ENCODE measurements at places on chromosomes 4 and X.

GRCh38 chr4:178081896-178082295 lies 639.7 kb upstream of the AGA start:
- DNase-seq = no peak

DNA sequence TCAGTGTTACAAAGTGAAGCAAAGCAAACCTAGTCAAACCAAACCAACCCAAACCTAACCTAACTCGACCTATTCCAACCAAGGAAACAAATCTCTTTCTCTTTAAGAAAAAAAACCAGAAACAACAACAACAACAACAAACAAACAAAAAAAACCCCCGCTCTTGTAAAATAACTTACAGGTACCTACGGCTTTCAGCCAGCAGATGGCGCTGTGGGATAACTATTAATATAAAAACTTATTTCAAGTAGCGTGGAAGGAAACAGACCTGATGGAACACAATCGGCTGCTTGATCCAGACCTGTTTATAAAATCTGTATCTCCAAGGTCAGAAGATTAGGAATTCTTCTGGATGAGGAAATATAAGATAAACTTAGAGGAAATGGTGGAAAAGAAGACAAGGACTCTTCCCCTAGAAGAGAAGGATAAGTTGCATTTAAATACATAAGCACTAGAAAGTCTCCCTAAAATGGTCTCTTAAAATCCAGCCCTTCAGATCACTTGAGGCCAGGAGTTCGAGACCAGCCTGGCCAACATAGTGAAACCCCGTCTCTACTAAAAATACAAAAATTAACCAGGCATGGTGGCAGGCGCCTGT lies 34.4 kb upstream of the CDKL5 start:
- peak; percentile 77 for DNase-seq

DNA sequence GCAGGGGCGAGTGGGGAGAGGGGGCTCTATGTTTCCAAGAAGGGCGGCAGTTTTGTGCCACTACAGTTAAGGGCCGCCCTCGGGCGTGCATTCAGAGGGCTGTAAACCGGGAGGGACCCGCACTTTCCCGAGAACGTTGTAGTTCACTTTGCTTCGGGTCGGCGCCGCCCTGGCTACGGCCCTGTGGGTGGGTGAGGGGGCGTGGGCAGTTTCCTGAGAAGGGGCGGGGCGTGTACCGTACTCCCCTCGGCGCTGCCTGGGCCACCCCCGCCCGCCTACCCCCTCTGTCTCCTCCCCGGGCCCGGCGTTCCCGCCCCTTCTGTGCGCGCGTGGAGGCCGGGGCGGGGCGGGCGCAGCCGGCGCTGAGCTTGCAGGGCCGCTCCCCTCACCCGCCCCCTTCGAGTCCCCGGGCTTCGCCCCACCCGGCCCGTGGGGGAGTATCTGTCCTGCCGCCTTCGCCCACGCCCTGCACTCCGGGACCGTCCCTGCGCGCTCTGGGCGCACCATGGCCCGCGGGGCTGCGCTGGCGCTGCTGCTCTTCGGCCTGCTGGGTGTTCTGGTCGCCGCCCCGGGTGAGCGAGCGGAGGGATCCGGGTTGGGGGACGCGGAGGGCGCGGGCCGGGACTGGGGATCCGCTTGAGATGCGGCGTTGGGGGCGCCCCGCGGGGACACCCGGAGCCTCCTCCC lies at the start of gene CD99:
CD99 (plus strand) TSS at position 440 of the 687 bp plus-strand sequence; CDS start at position 506, 66 bp downstream.
- DNase-seq = peak; percentile 95

DNA sequence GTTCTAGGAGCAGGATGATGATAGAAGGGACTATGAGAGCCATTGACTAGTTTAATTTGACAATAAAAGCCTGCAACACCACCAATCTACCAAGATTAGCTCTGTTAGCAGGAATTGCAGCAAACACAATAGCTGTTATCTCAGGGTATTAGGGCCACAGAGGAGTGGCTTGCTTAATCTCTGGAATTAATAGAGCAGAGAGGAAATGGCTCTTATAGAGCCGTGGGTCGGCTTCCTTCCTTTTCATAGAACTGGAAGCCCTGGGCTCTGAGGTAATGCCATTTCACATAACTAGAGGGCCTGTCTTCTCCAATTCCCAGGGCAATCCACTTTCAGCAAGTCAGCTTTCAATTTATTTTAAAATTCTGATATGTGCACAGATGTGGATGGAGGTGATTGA lies 83.0 kb downstream of the MAMLD1 start:
- no peak for DNase-seq

DNA sequence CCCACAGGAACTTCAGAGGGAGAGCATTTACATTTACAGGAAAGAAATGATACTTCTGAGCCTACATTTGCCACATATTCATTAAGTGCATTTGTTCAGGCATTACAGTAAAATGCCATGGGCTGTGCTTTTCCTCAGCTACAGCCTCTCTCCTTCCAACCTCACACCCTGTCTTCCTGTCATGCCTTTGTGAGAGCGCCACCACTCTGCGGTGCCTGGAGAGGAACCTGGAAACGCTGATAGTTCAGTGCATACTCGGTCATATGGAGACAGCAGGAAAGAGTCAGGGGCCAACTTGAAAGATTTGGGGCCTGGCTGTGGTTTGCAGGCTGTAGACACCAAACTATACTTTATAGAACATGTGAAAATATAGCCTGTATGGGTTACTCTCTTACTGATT lies 40.5 kb downstream of the NFKB1 start:
- no peak for DNase-seq

GRCh38 chr4:158781963-158782362 lies 13.1 kb downstream of the FNIP2 start:
- no peak for DNase-seq

GRCh38 chr4:146522869-146523205 lies 1.1 kb upstream of the SLC10A7 start:
- DNase-seq = no peak

GRCh38 chrX:119605464-119606279 lies 552 bp downstream of the NKRF start:
- peak; percentile 70 for DNase-seq

DNA sequence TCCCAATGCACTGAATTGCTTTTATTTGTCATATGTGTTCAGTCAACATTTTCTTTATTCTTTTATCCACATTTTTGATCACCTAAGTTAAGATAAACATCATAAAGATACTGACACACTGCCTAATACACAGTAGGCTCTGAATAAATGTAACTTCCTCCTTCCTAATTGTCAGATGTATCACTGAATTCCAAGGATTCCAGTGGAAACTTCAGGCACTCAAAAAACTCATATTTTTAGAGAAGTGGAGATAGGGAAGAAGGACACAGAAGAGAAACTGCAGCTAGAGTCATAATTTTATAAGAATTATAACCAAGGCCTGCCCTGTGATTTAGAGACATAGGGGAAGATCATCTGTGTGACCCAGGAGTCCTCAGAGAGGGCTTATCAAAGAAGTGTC lies 753.3 kb downstream of the ADGRL3 start:
- no peak for DNase-seq

DNA sequence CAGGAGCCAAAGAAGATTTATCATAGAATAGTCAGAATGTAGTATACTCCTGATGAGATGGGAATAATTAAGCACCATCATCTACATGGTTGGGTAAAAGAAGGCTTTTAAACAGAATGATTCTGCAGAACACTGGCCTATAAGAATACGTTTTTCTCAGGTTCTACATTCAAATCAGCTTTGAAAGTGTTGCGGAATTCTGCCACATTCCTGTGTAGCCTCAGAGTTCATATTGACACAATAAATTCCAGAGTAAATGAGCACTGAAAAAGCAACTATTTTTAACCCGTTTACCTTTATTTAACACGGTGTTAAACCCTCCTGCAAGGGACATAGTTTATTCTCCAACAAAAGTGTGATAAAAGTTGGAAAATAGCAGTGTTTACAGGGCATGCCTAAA lies 950.2 kb upstream of the SLIT2 start:
- no peak for DNase-seq

GRCh38 chrX:107205770-107206696 lies at the start of the genes DNAAF6 and NUP62CL:
Gene DNAAF6 (plus strand): TSS chrX:107206611. CDS start chrX:107212876, 6,265 bp downstream.
Gene NUP62CL (minus strand): TSS chrX:107206433. CDS start chrX:107175146, 31,287 bp downstream.
- peak; percentile 63 for DNase-seq

- no peak for DNase-seq
Observed at GRCh38 chr4:175998782-175999181, 66.9 kb upstream of the WDR17 start.

DNA sequence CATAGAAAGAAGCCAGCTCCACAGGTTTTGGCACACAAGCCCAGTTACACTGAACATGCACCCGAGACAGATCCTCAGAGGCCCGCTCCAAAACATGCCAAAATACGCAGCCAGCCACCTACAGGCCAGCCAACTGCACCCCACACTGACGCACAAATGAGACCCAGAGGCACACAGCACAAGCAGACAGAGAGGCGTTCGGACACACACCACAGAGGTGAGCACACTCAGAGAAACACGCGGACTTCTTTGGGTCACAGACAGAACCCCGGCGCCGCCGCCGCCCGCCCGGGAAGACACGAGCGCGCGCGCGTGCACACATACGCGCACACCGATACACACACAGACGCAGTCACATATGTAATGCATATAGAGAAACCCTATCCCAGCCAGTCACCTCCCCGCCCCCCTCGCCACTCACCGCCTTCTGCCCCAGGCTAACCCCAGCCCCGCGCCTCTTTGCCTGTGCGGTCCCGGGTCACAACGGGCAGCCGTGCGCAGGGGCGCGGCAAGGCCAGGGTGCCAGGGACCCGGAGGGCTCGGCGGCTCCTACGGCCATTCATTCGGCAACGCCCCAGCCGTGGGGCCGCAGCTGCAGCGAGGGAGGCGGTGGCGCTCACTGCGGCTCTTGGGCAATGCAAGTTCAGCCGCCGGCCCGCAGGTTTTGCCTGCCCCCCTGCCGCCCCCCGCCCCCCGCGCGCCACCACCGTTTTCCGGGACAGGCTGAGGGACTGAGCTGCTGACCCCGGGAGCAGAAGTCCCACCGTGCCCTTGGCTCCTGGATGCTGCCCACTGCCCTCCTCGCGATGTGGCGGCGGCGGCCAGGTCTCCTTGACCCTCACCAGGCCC lies 553 bp downstream of the SEPTIN6 start:
- DNase-seq = no peak

GRCh38 chrX:148914783-148915182 lies 414.4 kb downstream of the AFF2 start:
- no peak for DNase-seq

GRCh38 chr4:48361012-48361400 lies 19.7 kb downstream of the SLAIN2 start:
- DNase-seq = no peak

DNA sequence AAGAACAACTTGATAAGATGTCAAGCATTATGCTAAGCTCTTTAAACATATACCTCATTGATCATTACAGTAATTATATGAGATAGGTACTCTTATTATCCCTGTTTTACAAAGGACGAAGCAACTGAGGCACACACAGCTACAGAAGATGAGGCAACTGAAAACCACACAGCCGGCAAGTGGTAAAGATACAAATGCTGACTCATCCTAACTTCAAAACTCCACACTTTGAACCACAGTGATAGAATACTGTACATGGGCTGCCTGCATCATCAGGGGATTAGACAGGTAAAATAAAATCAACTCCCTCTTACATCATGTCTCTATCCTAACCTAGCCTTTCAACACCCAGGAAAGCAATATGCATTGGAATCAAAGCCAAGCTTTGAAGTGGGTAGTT lies 47.8 kb downstream of the LHFPL1 start:
- no peak for DNase-seq

GRCh38 chrX:8743126-8743732 lies 11.3 kb upstream of the ANOS1 start:
- DNase-seq = no peak

- no peak for DNase-seq
Observed at GRCh38 chr4:76028350-76028765, 5.1 kb upstream of the CXCL10 start.

- DNase-seq = no peak
Observed at GRCh38 chrX:72326605-72327300, 21.0 kb upstream of the CITED1 start.

DNA sequence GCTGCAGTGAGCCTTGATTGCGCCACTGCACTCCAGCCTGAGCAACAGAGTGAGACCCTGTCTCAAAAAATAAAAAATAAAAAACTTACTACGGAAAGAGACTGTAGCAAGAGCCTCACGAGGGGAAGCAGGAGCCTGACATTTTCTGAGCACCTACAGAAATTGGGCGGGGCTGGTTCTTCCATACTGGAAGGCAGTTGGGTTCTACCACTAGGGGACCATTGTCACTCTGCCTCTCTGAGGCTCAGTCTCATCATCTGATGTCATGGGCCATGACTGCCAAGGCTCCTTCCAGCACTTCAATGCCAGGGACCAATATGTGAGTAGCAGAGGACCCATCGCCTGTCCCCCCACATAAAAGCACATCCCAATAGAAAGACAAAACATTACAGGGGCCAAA lies 8.2 kb downstream of the SH3KBP1 start:
- no peak for DNase-seq

GRCh38 chr4:141705747-141706377 lies 69.5 kb downstream of the IL15 start:
- no peak for DNase-seq

GRCh38 chr4:128635141-128635954 lies 174.2 kb upstream of the JADE1 start:
- no peak for DNase-seq

GRCh38 chr4:48649505-48649904 lies 130.6 kb downstream of the FRYL start:
- no peak for DNase-seq

GRCh38 chr4:184424993-184425758 lies 49.2 kb downstream of the IRF2 start:
- DNase-seq = no peak

DNA sequence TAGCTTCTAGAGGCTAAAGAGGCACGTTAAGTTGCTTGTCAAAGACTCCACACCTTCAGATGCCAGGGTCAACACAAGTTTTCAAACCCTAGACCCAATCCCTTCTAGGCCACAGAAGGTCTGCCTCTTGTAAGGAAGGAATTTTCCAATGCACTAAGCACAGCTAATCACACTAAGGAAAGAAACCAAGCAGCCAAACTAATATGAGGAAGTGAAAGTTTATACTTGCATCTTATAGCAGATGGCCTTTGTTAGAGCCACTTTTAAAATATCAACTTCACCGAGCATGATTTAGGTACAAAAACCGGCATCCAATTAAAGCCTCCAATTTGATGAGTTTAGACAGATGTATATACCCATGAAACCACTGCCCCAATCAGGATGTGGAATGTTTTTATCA lies 9.9 kb downstream of the FHL1 start:
- no peak for DNase-seq

DNA sequence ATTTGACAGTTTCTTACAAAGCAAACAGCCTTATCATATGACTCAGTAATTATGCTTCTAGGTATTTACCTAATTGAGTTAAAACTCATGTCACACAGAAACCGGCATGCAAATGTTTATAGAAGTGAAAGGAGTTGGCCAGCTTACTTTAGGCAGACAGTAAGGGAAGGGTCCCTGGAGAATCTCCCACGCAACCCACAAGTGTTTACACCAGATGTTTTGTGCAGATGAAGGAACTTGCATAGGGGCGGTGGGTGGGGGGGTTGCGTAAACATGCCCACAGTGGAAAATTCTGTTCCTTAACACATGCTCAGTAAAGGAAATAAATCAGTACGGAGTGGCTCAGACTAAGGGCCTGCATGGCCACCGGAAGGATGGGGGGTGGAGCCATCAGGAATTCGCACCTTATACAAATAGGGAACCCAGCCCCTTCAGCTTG lies 330.5 kb upstream of the AADAT start:
- DNase-seq = no peak
